ENCODE measurements at places on chromosomes 6 and 20.

- DNase-seq = no peak
Measured at GRCh38 chr6:147361311-147361981, 147.0 kb upstream of the SAMD5 start.

DNA sequence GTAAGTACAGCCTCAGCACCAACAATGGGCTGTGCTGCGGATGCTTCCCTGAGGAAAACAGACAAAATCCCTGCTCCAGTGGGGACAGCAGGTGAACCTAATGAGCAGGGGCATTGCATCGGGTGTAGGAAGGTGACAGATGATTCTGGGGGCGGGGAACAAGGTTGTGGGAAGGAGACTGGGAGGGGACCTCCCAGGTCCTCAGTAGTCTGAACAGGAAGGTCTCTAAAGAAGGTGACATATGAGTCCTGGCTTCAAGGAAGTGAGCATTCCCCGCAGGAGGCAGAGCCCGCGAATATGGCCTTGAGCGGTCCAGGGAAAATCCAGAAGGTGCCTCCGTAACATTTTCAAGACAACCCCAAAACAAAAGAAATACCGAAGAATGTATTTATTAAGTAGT lies 19.4 kb downstream of the ULBP1 start:
- DNase-seq = no peak

DNA sequence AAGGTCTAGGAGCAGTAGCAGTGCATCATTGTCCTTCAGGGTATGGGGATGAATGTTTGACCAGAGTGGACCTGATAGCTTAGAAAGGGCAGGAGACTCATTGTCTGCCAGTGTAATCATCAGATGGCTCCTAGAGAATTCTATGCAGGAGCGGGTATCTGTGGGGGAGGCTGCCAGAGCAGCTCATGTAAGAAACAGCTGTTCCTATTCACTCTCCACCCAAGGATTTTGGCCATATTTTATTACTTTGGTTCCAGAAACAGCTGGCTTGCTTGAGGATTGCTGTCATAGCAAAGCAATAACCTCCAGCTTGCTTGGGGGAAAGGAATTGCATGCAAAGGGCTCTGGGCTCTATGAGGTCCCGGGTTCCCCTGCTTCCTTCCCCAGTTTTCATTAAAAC lies 44.1 kb downstream of the RALY start:
- DNase-seq = no peak

DNA sequence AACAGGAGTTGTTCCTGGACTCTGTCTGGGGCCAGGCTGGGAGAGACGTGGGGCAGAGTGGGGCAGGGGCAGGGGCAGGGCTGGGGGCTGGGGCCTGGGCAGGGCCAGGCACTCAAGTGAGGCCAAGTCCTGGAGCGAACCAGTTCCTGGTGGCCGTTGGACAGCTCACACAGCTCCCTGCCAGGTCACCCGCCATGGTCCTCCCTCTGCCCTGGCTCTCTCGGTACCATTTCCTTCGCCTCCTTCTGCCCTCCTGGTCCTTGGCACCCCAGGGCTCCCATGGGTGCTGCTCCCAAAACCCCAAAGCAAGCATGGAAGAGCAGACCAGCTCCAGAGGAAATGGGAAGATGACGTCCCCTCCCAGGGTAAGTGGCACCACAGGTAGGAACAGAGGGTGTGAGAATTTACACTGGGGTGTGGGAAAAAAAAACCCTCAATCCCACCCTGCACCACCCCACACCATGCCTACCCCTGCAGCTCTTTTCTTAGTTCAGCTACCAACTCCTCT lies at the start of gene MCCD1:
Gene MCCD1, plus strand, starts transcription at position 142 of the 508 bp plus-strand sequence. Its CDS starts 53 bp downstream, at position 195.
- no peak for DNase-seq

DNA sequence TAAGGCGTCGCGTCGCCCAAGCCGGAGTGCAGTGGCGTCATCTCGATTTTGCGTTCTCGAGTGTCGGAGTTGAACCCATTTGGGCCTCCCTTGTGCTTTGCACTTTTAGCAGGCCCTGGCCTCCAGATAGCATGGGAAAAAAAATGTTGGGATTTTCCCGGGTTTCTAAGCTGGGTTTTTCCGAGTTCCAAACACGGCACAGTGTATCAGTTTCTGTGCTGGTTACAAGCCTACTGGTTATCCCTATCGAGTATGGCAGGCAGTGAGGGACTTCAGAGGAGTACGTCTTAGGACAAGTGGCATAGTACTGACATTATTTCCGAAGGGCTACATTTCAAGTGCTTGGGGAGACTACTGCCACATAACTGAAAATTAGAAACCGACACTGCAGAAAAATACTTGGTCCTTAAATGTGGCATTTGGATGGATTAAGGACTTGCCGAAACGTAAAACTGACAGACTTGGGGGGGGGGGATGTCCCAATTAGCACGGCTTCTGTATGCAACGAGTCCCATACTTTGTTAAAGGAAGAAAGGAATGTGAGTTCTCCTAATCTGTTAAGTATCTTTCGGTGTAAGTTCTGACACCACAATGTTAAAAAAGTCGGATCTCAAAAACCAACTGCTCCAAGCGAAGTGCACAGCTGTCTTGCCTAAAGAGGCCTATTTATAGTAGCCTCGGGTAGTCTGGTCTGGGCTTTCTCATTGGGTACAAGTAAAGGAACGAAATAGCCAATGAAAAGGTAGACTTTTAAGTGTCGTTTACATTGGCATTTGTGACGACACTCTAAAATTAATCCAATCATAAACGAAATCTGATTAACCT lies 70.2 kb downstream of the HFE start:
- DNase-seq = peak; percentile 97

DNA sequence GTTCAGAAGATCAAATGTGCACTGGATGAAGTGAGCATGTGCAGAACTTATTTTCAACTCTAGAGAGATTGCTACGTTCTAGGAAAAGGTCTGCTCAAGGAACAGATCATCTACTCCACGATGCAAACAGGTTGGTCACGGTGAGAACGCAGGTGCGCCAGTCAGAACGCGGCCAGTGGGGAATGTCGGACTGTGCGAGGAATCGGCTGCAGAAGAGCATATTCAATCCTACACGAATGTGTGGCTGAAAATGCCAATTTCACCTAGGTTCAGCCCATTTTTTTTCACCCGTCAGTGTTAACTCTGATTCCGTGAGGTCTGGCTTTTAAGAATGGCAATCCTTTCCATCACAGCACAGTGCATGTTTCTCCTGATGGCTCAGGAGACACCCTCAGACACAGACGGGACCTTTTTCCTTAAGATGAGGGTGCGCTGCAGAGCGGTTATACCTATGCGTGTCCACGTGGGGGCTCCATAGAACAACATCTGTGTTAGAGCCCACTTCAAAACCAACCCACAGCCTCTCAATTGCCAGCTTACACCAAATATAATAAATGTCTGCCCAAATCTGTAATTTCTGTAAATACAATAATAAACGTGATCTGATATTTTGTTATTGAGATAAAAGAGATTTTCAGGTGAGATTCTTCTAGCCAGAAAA lies 250.4 kb downstream of the FOXA2 start:
- peak; percentile 75 for DNase-seq

Measured in epithelial cell of esophagus (primary cell).